ENCODE measurements at places on chromosomes 16 and 17.

- DNase-seq, result no peak
Observed at GRCh38 chr17:67125417-67125816, 81.1 kb downstream of the CACNG1 start.

DNA sequence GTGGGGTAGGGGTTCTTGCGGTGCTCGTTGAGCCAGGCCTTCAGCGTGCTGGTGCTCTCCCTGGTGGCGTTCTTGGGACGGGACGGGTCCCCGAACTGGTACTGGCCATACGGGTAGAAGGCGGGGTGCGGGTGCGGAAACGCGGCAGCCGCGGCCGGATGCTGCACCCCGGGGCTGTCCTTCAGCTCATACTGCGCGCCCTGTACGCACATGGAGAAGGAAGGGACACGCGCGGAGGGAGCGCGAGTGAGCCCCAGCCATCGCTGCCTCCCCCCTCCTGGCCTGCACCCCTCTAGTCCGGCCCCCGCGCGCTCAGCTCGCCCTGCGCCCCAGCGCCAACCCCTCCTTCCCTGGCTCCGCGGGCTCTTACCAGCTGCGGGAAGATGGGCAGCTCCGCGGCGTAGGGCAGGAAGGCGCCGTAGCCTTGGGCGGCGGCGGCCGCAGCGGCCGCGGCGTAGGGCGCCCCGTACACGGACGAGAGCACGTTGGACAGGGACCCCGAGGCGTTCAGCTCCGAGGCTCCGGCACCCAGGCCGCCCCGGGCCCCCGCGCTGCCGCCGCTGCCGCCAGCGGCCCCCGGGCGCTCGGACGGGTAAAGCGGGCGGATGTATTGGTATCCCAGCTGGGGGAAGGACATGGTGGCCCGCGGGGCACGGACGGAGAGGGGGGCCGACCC, 1.0 kb downstream of the IRX3 start:
- DNase-seq, result no peak

DNA sequence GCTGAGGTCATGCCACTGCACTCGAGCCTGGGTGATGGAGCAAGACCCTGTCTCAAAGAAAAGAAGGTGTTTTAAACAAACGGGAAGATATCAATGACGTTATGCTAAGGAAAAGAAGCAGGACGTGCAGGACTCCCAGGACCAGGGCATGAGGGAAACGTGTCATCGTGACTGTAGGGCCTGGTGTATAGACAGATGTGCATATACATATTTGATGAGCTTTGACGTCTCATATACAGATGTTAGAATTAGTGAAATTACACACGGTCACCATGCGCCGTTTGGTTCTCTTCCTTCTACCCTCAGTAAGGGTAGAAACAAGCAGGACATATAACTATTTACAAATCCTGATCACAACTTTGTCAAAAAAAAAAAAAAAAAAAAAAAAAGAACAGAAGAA, 17.6 kb upstream of the PVALEF start:
- DNase-seq, result no peak

- no peak for DNase-seq
Observed at GRCh38 chr17:49899588-49899987, 51.7 kb upstream of the TAC4 start.

DNA sequence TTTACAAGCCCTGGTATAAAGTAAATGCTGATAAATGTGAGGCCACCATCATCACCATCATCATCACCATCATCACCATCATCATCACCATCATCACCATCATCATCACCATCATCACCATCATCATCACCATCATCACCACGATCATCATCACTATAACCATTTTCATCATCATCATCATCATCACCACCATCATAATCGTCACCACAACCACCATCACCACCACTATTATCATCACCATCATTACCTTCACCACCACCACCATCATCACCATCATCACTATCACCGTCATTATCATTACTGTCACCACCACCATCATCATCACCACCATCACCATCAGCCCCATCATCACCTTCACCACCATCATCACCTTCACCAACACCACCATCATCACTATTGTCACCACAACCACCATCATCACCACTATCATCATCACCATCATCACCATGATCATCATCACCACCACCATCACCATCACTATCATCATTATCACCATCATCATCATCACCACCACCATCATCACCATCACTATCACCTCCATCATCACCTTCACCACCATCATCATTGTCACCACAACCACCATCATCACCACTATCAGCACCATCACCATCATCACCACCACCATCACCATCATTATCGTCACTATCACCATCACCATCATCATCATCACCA, 16.6 kb upstream of the ZNF469 start:
- DNase-seq, result no peak

DNA sequence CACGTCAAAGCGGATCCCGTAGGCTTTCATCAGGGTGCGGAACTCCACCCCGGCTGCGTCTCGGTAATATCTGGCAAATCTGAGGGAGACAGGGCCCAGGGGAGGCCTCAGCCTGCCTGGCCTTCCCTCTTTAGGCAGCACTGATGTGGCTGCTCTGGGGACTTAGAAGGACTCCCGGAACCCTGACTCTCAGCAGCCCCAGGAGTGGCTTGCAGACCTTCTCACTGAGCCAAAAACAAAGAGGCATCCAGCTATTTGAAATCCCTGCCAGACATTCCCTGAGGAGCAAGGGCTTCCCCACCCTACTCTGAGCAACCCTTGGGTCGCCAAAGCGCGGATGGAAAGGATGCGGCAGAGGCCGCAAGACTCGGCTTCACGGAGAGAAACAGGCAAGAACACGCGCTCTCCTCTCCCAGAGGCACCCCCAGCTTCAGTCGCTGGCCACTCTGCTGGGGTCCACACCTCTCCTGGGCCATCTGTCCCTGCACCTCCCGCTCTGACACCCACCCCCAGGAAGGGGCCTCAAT, 7.9 kb downstream of the P2RX5 start:
- DNase-seq, result no peak

- no peak for DNase-seq
Observed at GRCh38 chr17:74773414-74773813, 2.7 kb downstream of the NAT9 start.

DNA sequence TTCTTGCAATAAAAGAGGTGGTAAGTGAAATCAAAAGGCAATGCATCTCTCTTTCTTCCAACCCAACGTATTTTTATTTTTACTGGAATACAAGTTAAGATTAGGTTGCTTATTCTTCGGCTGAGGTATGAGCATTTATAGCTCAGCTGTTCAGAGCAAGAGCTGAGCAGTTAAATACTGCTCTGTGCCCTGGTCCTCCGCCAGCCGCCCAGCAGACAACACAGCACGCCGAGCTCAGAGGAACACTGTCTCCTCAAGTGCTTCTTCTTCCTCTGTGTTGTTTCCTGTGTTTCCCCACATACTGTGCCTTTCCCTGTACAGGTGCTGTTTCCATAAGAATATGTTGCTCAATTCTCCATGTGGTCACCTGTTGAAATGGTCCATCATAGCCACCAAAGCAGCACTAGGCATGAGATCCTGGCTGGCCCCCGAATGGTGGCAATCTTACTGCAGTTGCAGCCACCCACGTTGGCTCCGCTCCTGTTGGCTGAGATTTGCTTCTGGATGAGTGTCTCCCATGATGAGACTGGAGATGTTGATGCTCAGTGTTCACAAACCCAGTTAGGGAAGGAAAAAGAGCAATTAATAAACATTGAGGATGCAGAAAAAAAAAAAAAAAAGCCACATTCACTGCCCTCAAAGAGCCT, 515.3 kb downstream of the GRIN2A start:
- no peak for DNase-seq

- DNase-seq, result no peak
Observed at GRCh38 chr17:63834431-63835166, 7.1 kb upstream of the FTSJ3 start.

DNA sequence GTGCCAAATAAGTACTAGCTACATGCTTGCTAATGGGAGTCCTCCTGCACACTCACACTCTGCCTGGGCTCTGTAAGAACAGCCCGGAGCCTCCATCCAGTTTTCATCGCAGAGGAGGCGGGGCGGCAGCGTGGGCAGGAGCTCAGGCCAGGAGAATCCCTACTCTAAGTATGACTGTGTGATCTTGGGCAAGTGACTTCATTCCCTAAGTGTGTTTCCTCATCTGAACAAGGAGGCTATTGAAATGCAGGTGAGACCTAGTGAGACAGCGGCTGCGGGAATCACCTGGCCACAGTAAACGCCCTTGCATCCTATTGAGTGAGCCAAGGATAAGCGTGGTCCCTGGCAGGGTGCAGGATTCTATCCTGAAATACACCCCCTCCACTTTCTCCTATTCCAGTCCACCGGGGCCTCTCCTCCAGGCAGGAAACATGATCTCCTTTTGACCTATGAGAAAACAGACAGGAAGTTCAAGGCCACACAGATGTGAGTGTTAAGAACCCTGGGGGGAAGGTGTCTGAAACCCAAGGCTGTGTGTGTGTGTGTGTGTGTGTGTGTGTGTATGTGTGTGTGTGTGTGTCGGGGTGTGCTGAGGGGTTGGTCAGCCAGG, 5.2 kb upstream of the RAI1 start:
- DNase-seq, result no peak

GRCh38 chr16:595942-596735, 6.3 kb downstream of the RAB40C start:
- no peak for DNase-seq

DNA sequence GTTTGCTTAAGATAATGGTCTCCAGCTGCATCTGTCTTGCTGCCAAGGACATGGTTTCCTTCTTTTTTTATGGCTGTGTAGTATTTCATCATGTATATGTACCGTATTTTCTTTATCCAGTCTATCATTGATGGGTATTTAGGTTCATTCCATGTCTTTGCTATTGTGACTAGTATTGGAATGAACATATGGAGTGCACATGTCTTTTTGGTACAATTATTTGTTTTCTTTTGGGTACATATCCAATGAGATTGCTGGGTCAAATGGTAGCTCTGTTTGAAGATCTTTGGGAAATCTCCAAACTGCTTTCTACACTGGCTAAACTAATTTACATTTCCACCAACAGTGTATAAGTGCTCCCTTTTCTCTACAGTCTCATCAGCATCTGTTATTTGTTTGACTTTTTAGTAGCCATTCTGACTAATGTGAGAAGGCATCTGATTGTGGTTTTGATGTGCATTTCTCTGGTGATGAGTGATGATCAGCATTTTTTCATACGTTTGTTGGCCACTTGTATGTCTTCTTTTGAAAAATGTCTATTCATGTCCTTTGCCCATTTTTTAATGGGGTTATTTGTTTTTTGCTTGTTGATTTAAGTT, 66.2 kb downstream of the TNFRSF13B start:
- DNase-seq, result no peak

- no peak for DNase-seq
Observed at GRCh38 chr16:48123104-48123788, 32.5 kb downstream of the ABCC12 start.

DNA sequence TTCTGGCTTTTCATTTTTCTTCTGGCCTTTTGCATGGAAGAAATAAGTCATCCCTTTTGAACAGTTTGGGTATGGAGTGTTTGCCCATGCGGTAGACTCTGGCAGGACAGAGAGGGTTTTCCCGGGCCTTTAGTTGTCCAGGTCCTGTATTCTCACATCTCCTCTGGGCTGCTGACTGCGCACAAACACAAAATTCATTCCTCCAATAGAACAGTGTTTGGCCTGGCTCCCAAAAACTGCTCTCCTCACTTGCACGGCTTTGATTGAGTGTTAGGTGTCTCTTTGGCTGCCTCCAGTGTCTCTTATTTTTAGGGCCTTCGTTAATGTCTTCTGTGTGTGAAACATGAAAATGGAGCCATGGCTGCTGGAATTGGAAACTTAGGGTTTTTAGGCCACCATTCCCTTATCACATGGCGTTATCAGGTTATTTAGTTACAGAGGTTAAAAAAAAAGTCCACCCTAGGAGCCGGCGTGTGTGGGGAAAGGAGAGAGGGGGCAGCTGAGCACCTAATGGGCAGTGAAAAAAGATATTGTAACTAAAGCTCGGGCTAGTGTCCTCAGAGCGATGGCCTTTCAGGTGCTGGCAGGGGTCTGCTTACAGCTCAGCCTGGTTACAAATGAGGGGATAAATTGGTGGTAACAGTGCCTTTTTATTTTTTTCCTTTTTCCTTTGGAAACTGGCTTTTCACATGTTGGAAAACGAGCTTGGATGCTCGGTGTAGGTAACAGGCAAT, 47.3 kb downstream of the PRKCA start:
- DNase-seq, result no peak

DNA sequence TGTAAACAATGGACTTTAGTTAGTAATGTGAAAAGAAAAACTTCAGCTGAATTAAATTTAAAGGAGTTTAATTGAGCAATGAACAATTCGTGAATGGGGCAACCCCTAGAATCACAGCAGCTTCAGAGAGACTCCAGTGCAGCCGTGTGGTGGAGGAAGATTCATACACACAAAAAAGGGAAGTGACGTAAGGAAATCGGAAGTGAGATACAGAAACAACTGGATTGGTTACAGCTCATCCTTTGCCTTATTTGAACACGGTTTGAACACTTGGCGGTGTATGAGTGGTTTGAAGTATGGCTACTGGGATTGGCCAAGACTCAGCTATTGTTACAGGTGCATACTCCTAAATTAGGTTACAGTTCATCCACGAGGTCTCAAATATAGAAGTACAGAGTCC, 460.4 kb upstream of the ASIC2 start:
- no peak for DNase-seq

DNA sequence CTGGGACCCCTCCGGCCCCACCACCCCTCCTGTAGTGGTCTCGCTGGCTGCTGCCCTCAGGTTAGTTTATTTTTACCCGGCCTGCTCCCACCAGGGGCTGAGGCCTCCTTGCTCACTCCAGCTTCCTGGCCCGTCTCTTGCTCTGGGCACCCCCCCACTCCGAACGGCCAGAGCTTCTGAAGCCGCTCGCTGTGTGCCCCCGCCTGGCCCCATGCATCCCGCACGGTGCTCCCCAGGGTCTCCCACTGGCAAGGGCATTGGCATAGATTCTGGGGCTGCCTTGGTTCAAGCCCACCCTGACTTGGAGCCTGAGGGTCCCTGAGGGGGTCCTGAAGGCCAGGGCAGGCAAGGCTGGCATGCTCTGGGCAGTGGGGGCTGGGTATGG, 186.4 kb downstream of the SEC14L1 start:
- no peak for DNase-seq

DNA sequence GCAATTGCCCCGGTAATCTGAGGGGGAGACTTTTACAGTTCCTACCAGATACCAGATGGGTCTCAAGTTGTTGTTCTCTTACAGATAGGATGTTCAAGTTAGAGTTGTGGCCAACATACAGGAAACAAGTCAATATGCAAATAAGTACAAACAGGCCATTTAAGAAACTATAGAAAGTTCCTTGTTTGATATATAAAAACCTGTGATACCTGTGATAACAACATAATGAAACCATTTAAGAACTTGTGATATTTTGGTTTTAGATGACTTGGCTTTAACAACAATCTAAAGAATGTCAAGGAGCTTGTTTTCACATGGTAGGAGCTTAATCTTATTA, 16.8 kb downstream of the CDR2 start:
- DNase-seq, result no peak

Measured in cortex of kidney (tissue), 1 donor.